Mesothelial cell of epicardium (in vitro differentiated cells): ENCODE measurements at places on chromosomes 1 and 21. TPM values are rescaled to one million over a fixed set of nuclear protein-coding genes. Genes with fewer than 3 reads are reported as not detected.

- no peak for DNase-seq
Measured at GRCh38 chr1:94739521-94740061, 80.6 kb upstream of the SLC44A3 start.

DNA sequence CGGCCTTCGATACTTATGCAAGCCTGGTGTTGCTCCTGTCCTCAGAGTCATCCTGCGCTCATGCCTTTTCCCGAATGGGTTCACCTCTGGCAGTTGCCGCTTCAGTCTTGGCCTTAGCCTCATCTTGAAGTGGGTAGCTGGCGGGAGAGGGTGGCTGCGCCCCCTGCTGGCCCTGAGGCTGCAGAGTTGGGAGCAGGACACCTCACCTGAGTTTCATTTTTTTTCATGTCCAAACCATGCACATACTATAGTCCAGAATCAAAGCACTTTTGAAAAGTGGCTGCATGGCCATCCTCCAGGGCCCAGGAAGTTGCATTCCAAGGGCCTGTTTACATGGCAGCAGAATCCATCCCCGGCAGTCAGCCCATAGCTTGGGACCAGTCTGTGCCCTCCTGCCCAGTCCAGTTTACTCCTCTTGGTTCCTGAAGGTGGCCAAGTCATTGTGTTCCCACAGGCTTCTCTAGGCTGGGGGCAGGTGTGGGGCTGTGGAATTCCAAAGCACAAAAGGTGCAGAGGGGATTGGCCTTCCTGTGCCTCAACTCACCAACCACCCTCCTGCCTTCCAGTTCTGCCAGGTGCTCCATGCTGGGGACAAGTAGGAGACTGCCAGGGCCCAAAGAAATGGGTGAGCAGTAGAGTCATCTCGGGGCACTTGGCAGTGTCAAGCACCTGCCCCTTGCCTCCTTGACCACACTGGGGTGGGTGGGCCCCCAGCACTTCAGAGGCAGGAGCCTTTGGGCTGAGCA lies 44.0 kb downstream of the YARS1 start:
- peak; percentile 89 for DNase-seq

DNA sequence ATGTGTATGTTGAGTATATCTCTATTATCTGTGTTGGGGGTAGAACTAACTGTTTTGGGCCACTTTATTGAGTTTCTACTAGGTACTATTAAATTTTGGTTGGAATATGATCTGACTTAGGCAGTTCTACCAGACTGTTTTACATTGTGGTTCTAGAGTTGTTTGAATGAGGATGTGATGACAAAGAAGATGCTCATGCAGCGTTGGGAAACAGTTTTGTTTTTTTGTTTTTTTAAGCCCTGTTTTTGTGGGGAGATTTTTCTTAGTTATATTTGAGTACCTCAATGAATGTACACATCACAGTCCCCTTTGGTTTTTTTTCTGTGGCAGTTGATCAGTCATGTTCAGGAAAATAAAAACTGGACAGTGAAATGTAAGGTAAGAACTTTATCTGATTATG lies 40.1 kb downstream of the TMED5 start:
- DNase-seq, result no peak

- DNase-seq, result no peak
Measured at GRCh38 chr1:96465441-96465840, 256.1 kb upstream of the PTBP2 start.

C4BPB gene
- 0.47 to 0.78 TPM in 2 of 3 replicates, not detected in the other for total RNA-seq

DNA sequence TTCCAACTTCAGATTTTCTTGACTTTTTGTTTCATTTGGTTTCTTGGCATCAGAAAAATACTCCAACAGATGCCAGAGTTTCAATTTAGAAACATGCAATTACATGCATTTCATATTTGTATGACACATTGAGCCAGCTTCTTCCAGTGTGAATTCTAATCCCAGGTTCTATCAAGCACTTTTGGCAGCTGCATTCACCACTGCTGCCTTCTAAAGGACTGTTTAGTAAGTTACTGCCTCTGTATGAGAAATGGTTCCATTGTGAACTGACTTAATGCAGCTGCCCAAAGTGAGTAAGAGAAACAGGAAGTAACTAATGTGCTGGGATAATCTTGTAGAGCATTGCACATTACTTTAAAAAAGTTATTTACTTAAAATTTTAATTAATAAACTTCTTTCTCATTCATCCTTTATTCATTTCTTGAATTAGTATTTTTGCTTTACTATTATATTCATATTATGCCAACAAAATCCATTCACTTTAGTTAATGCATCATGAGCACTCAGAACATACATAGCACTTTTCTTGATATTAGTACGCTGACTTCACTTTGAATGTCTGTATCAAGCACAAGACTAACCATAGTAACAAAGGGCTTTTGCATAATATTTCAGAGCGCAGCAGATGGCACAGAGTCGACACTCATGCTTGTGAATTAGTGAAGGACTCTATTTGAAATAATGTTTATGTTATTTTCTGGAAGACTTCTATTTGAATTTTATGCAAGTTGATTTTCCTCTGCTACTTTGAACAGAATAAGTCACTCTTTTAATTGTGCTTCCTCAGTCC lies 9.8 kb downstream of the RGS18 start:
- DNase-seq, result no peak

- DNase-seq, result no peak
Measured at GRCh38 chr1:11256299-11256698, 6.1 kb downstream of the MTOR start.

DNA sequence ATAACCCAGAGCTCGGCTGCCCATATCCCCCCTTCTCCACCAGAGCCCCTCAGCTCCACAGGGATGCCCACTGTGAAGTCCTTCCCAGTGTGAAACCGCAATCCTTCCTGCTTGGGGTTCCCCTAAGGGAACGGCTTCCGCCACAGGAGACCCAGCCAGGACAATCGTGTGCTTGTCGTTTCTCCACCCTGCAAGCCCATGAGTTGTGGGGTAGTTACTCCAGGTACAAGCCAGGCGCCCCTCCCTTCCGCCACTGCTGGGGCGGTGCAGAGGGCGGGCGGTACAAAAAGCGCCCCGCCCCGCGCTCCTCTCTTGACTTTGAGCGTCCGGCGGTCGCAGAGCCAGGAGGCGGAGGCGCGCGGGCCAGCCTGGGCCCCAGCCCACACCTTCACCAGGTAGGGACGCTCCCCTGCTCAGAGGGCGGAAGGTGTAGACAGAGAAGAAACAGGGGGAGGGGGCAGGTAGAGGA lies at the start of gene TINAGL1:
Gene TINAGL1 (plus strand): TSS at position 315 of the 469 bp plus-strand sequence. CDS start 634 bp downstream, outside the sequence.
- DNase-seq, result no peak

DNA sequence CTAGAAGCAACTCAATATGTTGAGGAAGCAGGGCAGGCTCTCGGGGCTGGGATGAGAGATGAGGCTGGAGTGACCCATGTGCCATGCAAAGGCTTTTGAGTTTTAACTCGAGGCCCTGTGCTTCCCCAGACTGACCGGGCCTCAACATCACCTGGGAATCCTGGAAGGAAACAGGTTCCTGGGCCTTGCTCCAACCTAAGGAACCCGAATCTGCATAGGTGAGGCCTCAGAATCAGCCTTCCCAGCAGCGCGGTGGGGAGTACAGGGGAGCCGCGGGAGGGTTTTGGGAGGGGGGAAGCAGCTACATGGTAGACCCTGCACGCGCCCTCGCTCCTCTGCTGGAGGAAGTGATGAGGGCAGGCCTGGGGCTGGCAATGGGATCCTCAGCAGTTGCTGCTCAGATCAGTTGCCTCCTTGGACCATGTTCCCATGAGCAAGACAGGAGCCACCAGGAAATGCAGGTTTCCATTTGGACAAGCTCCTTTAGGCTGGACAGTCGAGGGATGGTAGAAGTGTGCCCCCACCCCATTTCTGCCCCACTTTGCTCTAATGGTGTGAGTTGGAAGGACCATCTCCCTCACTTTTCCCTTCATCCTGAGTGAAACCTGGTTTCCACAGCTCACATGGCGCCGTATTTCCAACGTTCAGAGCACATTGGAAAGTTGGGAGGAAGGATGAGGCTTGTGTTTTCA lies 4.5 kb upstream of the KIAA1614 start:
- DNase-seq, result no peak

GRCh38 chr1:31127266-31127665 lies 61.7 kb upstream of the PUM1 start:
- DNase-seq, result no peak

- DNase-seq, result no peak
Measured at GRCh38 chr1:64941461-64942117, 24.8 kb downstream of the JAK1 start.

MATN1 gene
- total RNA-seq, result 4.0 to 5.6 TPM (median 4.9 TPM) in 3 replicates

DHDDS gene
- total RNA-seq, result 47.5 to 52.0 TPM (median 49.5 TPM) in 3 replicates

FAM72B gene
- 2.2 to 4.1 TPM (median 2.4 TPM) in 3 replicates for total RNA-seq

- no peak for DNase-seq
Measured at GRCh38 chr1:78682496-78682895, 32.9 kb downstream of the IFI44 start.

DNA sequence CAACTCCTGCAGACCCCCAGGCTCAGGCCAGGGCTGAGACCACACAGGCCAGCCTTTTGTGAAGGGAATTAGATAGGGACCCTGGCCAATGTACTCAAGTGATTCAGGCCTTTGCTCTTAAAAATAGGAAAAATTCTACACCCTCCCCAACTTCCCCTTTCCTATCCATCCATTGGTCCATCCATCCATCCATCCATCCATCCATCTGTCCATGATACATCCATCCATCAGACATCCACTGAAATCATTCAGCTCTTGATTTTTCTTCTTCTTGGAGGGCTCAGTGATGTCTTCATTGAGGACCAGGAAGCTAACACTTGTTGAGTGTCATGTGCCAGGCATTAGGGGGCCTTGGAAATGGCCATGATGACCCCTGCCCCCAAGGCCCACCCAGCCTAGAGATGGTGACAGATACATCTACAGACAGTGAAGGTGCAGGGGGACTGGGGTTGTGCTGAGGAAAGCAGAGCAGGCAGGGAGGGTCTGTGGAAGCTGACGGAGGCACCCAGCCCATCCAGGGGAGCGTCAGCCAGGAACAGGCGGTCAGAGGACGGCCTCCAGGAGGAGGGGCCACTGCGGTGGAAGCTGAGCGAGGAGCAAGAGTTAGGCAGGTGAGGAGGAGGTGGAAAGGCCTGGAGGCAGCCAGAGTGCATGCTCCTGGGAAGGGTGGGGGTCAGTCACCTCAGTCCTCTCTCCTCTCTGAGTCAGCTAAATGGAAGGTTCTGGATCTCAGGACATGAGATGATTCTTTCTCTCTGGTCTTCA lies 81.9 kb downstream of the EPHB2 start:
- no peak for DNase-seq

KRTAP6-2 gene
- not detected in 3 replicates for total RNA-seq

LCE2A gene
- total RNA-seq, result not detected in 3 replicates

LEFTY1 gene
- 1.6 to 1.7 TPM (median 1.6 TPM) in 3 replicates for total RNA-seq

DNA sequence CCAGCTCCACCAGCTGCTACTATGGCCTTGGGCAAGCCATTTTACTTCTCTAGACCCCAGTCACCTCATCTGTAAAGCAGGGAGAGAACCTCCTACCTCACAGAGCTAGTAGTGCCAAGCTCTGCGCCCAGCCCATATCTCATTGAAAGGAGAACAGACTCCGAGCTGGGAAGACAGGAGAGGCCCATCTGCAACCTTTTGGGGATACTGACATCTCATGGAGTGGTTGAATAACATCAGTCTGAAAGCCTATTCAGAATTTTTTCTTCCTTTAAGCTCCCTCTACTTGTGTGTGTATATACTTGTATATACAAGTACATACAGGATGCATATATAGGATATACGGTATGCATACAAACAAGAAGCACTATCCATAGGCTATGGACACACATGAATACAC lies 279.5 kb upstream of the POU3F1 start:
- DNase-seq, result no peak

INSRR gene
- 0.45 to 0.66 TPM (median 0.51 TPM) in 3 replicates for total RNA-seq

GRCh38 chr1:12047120-12047876 lies 15.8 kb upstream of the TNFRSF8 start:
- DNase-seq, result no peak

PTPN22 gene
- 0.11 TPM in 1 of 3 replicates, not detected in the others for total RNA-seq

NHLH1 gene
- 0.27 to 0.38 TPM (median 0.32 TPM) in 3 replicates for total RNA-seq

DNA sequence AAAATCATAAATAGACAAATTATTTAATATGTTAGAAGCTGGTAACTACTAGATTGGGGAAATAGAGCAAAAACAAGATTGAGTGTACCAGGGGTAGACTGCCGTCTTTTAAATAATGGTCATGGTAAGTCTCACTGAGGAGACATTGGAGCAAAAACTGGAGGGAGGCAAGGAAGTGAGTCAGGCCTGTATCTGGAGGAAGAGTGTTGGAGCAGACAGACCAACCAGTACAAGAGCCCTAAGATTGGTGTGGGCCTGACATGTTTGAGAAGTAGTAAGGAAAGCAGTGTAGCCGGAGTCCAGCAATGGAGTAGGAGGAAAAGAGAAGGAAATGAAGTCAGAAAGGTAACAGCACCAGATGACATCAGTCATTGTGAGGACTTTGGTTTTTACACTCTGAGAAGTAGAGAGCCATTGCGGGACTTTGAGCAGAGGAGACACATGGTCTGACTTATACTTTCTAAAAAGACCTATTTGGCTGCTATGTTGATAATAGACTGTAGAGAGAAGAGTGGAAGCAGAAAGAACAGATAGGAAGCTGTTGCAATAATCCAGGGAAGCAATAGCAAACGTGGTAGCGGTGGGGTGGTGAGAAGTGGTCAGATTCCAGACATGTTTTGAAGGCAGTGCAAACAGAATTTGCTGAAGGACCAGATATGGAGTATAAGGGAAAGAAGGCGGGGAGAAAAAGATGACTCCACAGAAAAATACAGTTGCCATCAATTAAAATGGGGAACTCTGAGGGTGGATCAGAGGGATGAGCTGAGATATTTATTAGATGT lies 44.7 kb upstream of the GJA5 start:
- no peak for DNase-seq

DNA sequence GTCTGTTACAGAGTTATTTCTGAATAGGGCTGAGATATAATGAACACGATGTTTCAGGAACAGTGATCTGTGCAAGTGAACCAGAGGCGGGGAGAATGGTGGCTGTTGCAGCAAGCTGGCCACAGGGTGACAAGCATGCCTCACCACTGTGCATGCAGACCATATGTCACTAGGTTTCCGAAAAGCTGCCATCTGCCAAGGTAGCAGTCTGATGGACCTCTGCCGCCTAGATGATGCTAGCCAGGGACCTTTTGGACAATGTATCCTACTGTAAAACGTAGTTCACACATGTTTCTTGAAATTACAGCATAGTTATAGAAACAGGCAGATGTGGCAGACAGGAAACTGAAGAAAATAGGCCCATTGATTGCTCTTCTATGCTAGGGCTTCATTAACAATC lies 204.2 kb upstream of the RRP15 start:
- no peak for DNase-seq

GRCh38 chr1:156389311-156389710 lies 20.3 kb downstream of the RHBG start:
- no peak for DNase-seq

- DNase-seq, result no peak
Measured at GRCh38 chr1:27143401-27143800, 11.5 kb downstream of the SLC9A1 start.
